ENCODE measurements at places on chromosomes 11 and 22.

DNA sequence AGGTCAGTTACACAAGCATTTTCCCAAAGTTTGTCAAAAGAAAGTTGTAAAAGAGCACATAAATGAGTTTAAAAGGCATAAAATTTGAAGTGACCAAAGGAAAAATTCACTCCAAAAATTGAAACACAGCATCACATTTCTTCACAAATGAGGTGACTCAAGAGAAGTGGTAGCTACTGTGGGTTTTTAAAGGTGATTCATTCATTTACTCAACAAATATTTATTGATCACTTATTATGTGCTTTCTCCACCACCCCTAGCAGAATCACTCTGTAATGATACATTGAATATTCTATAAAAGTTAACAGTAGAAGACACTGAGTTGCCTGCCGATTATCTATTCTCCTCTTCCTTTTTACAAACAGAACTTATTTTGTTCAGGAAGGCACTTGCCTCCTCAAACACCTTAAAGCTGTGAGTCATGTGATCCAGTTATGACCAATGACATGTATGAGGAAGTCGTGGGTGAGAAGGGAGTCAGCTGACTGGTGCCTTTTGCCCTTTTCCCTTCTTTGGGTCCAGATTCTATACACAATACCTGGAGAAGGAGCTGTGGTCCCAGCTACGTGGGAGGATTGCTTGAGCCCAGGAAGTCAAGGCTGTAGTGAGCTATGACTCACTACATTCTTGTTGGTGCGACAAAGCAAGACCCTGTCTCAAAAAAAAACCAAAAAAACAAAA is 67.7 kb upstream of the CLNS1A start:
- no peak for DNase-seq

DNA sequence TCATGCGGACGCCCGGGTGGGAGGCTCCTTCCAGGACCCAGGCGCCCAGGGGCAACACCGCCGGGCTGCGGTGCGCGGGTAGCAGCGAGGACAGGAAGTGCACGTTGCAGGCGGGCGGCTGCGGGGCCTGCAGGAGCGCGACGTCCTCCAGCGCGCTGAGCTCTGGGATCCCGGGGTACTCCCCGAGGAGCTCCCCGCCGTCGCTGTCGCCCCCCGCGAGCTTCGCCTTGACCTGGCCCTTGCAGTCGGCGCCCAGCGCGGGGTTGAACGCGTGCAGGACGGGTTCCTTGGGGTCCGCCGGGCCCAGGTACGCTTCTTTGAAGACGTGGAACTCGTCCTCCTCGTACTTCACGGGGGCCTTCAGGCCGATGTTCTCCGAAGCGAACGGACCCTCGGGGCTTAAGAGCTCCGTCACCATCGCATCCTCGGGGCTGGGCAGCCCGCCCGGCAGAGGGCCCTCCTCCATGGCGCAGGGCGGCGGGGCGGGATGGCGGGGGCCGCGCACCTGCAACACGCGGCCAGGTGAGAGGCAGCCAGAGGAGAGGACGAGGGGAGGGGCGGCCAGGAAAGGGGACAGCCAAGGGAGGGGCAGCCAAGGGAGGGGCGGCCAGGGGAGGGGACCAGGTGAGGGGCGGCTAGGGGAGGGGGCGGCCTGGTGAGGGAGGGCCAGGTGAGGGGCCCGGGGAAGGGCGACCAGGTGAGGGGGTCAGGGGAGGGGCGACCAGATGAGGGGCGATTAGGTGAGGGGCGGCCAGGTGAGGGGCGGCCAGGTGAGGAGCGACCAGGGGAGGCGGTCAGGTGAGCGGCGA is 921 bp downstream of the TESMIN start:
- no peak for DNase-seq

DNA sequence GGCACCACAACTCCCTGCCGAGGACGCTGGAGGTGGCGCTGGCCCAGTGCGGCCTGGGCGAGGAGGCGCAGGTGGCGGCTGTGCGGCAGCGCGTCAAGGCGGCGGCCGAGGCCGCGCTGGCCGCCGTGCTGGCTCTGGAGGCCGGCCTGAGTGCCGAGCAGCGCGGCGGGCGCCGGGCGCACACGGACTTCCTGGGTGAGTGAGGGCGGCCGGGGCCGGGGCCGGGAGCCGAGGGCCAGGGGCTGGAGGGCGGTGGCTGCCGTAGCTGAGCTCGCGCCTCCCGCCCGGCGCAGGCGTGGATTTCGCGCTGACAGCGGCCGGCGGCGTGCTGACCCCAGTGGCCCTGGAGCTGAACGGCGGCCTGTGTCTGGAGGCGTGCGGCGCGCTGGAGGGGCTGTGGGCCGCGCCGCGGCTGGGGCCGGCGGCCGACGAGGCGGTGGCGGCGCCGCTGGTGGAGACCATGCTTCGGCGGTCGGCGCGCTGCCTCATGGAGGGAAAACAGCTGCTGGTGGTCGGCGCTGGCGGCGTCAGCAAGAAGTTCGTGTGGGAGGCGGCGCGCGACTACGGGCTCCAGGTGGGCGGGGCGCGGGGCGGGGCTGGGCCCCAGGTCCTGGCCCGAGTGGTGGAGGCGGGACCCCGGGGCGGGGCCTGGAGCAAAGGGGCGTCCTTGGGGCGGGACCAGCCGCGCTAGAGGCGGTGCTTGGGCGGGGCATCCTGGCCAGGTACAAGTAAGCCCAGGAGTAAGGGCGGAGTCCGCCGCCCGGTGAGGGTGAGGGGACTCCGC is 5.4 kb downstream of the CARNS1 start:
- DNase-seq: peak; percentile 91

DNA sequence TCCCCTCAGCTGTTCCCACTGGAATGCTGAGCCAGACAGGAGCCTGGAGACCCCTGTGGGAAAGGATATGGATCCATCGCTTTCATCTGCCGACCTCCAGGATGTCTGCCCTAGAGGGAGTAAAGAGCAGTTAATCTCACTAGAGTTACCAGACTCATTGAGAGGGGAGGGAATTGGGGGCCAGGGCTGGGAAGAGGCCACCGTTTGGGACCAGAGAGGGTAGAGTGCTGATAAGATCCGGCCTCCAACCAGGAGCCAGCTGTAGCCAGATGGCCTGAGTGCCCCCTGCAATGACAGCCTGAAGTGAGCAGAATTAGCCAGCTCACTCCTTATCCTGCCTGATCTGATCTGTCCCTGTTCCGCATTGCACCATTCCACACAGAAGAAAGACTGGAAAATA is 3.7 kb upstream of the APLNR start:
- DNase-seq: no peak

DNA sequence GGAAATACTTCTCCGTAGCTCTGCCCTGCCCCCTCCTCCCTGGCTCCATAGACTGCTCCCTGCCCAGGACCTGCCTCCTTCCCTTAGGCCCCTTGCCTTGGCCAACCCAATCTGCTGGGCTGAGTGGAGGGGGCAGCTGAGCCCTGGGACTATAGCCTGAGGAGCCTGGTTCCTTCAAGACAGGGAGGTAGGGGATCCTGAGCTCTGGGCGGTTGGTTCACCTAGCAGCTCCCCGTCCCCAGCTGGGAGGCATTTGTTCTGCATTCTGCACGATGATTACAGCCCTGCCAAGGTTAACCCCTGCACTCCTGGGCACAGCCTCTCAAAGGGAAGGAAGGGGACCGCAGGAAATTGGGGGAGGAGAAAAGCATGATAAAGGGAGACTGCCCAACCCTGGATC is 3.6 kb upstream of the CDC42EP1 start:
- no peak for DNase-seq

GRCh38 chr11:30312243-30312642 is 10.7 kb upstream of the ARL14EP start:
- DNase-seq: no peak

- no peak for DNase-seq
These were observed 9.4 kb downstream of the MUC5B start for GRCh38 chr11:1232021-1232882.

- peak; percentile 61 for DNase-seq
These were observed 15.4 kb downstream of the FAM83F start for GRCh38 chr22:40009951-40010671.

GRCh38 chr11:108501396-108501795 is 3.2 kb upstream of the POGLUT3 start:
- DNase-seq: no peak

GRCh38 chr22:37229012-37229804 is 14.9 kb downstream of the RAC2 start:
- no peak for DNase-seq

DNA sequence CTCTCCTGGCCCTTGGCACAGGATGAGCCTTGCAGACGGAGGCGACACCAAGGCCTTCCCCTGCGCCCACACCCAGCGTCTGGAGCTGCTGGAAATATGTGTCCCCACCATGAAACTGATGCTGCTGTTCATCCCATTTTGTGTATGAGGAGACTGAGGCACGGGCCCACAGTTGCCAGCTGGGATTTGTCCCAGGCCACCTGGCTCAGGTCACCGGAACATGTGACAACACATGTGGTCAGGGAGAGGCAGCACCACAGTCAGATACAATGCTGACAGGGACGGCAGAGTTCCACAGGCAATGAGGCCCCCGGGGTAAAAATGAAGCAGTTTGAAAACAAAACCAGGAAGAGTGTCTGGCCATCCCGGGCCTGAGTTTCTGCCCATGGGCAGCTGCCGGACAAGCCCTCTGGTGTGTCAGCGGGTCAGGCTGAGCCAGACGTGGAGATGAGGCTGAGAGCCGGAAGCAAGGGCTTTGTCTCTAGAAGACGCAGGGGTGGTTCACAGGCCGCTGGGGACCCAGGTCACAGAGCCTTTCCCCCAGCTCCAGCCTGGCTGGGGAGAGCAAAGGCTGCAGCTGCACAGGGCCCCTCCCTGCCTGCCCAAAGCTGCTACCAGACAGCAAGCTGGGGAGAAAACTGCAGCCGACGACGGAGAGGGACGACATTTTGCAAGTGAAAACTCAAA is 80.7 kb downstream of the CDKN1C start:
- DNase-seq: no peak

DNA sequence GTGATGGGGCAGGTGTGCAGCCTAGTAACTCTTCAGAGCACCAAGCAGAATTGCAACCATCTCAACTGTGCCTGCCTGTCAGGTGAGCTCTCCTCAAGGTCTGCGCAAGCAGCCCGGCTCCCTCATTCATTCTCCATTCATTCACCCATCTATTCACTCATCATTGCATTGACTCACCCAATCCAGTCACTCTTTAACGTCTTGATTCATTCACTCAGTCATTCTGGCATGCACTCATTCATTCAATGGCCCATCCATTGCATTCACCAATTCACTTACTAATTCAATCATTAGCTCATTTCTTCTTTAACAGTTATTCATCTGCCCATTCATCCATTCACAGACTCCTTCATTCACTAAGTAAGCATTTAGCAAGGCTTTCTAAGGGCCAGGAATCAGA is 111.8 kb downstream of the PDE2A start:
- DNase-seq: no peak

DNA sequence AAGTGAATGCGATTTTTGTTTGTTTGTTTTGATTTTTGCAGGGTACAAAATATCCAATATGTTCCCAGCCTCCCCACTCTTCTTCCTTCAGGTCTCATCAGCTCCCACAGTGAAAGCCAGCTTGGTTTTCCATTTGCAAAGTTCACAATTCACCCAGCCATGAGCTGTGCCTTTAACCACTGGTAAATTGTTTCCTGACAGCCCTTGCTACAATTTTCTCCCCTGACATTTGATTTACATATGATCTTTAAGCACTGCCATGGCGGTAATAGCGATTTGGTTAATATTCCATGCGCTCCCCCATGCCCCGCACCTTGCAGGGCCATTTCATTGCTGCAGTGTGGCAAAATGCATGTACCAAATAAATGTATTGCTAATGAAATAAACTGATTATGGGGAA is 385.9 kb downstream of the MIAT start:
- DNase-seq: no peak

DNA sequence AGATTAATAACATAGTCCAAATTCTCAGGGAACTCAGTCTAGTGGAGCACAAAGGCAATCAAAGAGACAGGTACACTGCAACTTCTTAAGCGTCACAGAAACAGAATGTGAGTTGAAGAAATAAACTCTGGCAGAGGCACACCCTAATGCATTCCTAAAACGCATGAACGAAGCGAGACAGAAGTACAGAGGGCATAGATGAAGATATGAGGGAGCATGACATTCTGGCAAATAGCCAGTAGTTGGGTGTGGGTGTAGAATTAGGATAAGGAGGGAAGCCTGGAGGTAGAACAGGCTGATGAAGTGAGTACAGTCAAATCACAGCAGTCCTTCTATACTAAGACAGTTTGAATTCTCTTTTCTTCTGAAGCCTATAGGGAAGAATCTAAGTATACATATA is 838.7 kb upstream of the API5 start:
- DNase-seq: no peak

DNA sequence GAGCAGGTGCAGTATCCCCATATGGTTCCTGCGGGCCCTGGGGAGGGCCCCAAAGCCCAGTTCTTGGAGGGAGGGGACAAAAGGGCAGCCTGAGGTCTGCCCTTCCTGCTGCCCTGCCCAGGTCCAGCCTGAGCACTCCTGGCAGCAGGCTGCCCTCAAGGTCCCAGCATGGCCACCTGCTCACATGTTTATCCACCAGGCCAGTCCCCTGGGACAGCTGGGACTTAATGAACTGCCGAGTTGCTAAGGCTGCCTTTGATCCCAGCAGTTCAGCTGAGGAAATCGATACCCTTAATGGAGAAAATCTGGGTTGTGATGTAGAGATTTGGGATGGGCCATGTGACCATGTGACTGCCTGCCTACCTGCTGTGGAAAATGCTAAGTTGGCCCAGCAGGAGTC is 146.2 kb downstream of the TRIM29 start:
- DNase-seq: peak; percentile 68

GRCh38 chr22:26610996-26611395 is 6.8 kb downstream of the CRYBB1 start:
- no peak for DNase-seq

- no peak for DNase-seq
These were observed 633.7 kb downstream of the TBC1D22A start for GRCh38 chr22:47396105-47396504.

DNA sequence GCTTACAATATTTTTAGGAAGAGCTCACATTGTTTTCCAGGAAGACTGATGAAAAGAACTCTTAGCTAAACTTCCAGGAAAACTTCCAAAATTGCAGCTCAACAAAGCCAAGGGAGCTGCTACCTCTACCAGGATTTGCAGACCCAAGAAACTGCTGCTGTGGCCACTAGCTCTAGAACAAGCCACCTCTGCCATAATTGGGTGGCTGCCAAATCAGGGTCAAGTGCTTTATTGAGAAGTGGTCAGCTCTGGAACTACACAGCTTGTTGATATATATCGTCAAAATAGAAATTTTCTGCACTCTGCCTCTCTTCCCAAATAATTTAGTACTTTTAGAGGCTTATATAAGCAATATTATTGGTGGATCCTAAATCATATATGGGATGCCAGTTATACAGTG is 371.8 kb upstream of the CHORDC1 start:
- DNase-seq: no peak

DNA sequence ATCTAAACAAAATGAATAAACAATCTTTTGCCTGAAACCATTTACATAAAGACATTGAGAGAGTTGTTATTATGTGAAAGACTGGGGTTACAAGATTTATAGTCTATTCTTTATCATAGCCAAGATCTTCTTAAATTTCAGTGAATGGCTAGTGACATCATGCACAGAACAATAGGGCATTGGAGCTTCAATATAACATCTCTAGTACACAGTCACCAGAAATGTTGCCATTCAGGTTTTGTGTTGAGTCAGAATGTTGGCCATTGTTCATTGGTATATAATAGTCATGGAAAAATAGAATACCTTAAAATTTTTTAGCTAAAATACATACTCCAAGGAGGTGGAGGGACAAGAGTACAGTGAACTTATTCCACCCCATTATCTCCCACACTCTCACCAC is 44.3 kb downstream of the SLC5A12 start:
- no peak for DNase-seq
